ENCODE measurements at places on chromosomes 6 and 20.

DNA sequence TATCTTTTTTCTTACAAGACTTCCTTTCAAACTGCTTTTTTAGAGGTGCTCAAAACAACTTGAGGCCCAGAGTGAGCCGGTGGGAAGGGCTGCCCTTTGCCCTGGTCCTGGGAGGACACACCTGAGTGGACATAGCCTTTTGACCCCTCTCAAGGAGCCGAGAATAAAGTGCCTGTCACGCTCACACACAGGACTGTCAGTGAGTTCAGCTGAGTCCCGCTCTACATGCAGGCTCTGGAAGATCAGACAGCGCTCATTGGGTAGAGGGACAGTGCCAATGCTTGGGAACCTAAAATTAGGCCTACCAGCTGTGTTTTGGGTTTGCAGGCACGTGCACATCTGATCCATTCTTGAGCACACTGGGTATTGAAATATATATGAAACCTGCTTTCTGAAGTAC lies 387.8 kb downstream of the CD83 start:
- no peak for DNase-seq

- DNase-seq: no peak
Measured at GRCh38 chr20:52612046-52612632, 360.0 kb upstream of the TSHZ2 start.

DNA sequence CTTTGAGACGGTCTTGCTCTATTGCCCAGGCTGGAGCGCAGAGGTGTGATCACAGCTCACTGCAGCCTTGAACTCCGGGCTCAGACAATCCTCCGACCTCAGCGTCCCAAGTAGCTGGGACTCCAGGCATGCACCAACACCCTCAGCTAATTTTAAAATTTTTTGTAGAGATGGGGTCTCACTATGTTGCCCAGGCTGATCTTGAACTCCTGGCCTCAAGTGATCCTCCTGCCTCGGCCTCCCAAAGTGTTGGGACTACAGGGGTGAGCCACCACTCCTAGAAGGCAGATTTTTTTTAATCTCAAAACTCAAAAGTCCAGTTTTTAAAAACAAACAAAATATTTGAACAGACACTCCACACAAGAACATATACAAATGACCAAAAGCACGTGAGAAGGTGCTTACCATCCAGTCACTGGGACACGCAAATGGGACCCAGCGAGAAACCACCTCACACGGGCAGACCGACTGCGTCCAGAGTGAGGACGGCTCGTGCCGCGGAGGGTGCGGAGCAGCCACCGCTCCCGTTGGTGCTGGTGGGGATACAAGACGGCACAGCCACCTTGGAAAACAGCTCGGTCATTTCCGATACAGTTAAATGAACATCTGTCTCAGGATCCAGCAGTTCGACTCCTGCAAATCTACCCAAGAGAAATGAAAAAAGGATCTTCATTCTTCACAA lies 8.5 kb upstream of the HELZ2 start:
- DNase-seq: no peak

GRCh38 chr6:3318226-3318625 lies 59.5 kb downstream of the PSMG4 start:
- DNase-seq: peak; percentile 65

GRCh38 chr6:111481836-111482187 lies 1.2 kb downstream of the REV3L start:
- no peak for DNase-seq

DNA sequence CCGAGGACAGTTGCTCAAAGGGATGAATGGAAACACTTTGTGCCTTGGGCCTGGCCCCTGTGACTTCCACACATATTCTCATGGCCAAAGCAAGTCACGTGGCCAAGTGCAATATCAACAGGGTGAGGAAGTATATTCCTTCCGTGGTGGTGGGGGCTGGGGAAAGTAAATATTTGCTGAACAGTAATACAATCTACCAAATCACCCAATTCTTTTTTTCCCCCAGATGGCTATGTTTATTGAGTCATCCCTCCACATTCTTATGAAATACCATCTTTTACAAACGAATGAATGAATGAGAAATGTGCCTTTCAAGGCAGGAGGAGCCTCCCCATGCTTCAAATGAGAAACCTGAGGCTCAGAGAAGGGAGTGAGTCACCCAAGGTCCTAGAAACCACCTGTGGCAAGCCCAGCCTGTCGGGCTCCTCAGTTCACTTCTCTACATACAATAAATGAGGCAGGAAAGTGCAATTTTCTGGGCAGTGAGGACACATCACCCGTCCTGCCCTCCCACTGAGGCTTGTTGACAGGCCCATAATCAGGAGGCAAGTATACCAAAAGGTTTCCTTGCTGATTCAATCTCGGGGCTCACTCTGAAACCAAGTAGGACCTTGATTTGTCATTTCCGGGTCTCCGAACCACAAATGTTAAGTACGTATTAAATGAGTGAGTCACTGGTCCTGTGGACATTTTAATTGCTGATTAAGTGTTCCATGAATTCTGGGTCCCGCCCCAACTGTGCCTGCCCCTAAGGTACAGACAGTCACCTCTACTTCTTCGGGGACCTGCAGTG lies 25.3 kb upstream of the TOP1 start:
- no peak for DNase-seq

DNA sequence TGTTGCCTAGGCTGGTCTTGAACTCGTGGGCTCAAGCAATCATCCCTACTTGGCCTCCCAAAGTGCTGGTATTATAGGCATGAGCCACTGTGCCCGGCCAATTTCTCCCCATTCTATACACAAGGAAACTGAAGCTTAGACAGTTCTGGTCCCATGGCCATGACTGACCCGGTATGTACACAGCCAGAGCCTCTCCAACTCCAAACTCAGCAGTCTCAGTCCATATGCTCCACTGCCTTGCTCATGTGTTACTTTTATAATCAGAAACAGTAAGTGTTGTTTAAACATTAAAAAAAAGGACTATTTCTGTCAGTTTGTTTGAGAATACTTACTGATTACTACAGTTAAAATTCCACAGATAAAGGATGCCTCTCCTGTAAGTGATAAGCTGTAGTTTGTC lies 50.6 kb downstream of the RNF24 start:
- no peak for DNase-seq

DNA sequence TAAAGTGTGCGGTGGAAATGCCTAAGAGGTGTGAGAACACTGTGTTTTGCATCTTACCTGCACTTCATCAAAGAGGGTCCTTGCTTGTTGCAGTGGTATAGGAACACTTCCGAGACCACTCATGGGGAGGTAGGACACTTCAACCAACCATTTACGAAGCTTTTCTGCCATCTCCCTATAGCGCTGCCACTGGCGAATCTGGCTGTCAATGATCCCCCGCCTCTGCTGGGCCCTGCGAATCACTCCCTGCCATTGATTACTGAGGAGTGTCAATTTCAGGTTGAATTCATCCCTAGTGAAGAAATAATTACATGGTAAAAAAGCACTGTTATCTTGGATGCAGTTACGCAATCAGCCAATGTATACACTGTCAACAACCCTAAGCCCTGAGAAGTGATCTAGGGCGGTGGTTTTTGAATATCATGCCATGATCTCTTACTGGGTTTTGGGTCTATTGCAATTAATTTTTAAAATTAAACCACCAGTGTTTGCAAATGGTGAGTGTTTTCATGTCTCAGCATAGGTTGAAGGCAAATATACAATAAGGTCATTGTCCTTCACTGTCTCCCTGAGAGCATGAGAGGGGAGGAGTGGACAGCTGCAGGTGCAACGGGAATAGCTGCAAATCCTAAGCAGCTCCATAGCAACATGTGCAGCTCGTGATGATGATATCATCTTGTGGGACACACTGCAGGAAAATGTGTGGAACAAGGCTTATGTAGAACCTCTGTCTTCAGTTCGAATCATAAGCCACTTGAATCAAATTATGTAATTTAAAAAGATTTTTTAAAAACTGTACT lies 400.6 kb downstream of the ESR1 start:
- no peak for DNase-seq

All from DND-41 (cell line).